Brain microvascular endothelial cell (primary cell): ENCODE measurements at places on chromosomes 1 and 21.

DNA sequence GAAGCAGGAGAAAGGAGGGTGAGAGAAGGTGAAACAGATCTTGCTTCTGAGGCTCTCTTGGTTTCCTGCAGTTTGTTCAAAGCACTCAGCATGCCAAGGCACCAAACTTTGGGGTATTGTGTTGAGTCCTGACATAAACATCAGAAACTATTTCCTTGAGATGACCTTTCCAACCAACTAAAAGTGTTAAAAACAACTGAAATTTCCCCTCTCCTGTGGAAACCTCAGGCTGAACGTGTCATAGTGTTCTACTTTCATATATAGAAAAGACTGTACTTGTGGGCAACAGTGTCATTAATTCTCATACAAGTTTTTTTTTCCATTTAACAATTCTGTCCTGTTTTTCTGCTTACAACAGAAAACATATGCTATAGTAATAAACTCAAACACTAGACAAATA lies 6.3 kb upstream of the LYST start:
- no peak for DNase-seq

DNA sequence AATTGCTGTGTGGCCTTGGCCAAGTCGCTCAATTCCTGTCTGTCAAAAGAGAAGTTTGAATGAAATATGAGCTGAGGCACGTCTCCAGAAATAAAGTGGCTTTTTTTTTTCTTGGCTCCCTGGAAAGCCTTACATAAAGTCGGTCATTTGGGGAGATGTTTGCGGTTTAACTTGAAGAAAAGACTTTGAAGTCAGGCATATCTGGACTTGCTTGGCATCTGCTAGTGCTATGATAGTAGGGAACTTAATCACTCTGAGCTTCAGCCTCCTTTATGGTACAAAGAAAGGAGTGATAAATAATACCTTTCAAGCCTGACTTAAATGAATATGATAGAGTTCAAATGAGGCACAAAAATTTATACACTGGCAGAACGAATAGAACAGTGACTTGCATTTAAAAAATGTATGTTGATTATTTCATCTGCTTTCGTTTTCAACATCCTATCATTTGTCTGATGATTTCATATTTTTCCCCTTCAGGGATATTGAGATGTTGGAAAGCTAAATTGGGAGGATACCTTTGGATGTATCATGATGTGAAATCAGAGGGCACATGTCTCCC lies 60.2 kb downstream of the FASLG start:
- DNase-seq = no peak

DNA sequence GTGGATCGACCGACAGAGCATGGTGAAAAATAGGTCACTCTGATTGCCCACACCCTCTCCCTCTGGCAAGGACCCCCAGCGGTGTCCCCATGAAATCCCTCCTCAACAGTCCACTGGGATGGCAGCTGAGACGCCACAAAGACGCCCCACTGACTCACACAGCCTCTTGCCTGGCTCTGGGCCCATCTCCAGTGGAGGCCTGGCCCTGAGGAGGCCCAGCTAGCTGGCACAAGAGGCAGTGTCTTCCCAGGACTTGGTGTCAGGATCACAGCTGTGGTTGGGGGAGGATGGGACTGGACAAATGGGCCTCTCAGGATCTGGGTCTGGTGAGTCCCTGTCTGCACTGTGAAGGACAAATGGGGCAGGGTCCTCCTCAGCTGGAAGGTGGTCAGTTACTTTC lies 4.6 kb downstream of the ALX3 start:
- no peak for DNase-seq

- DNase-seq = no peak
These were observed 7.3 kb upstream of the UMODL1 start for GRCh38 chr21:42063571-42064521.

DNA sequence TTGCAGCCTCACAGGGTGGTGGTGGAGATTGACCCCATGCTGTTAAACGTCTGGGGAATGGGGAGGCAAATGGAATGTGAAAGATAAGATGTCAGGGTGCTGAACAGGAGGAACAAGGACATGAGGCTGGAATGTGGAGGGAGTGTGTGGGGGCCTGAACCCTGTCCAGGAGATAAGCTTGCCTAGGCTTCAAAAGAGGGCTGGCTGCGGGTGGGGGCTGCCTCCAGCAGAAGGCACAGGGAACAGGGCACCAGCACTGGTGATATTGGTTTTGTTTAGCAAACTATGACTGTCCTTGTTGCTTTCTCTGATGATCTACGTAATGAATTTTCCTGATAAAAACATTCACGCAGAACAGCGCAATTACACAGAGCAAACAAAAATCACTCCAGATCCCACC lies 52.4 kb upstream of the LRP8 start:
- DNase-seq = no peak

DNA sequence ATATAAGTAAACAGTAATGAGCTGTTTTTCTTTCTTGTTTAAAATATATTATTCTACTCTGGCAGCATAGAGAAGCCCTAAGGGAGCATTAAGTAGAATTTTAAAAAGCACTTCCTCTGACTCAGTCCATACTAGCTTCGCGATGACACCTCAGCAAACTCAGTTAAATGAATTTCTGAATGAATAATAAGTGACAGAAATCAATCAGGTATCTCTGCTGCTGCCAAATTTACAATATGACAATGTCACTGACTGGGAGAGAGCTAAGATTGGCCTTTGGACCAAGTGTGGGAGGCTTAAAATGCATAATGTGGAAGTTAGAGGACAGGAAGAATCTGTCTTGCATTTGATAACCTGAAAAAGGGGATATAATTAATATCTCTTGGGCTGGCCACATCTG lies 296.1 kb downstream of the HHIPL2 start:
- no peak for DNase-seq

DNA sequence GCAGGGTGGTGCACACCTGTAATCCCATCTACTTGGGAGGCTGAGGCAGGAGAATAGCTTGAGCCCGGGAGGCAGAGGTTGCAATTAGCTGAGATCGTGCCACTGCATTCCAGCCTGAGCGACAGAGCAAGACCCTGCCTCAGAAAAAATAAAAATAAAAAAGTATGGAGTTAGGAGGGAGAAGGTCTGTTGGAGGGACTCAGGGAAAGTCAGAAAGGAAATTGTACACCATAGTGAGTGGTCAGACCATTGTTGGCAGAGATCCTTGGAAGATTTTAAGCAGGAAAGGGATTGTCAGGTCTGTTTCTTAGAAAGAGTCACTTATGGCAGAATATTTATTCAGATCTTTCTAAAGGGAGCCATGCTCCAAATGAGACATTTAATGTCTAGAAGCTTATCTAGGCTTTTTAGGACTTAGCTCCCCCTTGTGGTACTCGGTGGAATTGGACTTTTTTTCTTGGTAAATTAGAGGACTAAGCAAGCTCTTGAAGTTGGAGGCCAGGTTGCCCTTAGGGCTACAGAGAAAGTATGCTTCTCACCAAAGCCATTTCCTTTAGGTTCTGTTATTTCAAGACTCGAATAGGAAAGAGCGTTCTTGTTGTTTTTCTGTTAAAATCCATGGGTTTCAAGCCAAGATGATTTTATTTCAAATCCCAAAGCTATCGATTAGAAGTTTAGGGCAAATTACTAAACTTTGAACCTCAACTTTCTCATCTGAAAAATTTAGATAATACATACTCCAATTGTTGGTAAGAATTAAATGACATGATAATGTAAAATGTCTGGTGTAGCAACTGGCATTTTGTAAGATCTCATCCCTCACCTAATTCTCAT lies 16.5 kb downstream of the MIA3 start:
- DNase-seq = peak; percentile 91

GRCh38 chr1:178632653-178633052 lies 92.4 kb upstream of the RALGPS2 start:
- DNase-seq = no peak

DNA sequence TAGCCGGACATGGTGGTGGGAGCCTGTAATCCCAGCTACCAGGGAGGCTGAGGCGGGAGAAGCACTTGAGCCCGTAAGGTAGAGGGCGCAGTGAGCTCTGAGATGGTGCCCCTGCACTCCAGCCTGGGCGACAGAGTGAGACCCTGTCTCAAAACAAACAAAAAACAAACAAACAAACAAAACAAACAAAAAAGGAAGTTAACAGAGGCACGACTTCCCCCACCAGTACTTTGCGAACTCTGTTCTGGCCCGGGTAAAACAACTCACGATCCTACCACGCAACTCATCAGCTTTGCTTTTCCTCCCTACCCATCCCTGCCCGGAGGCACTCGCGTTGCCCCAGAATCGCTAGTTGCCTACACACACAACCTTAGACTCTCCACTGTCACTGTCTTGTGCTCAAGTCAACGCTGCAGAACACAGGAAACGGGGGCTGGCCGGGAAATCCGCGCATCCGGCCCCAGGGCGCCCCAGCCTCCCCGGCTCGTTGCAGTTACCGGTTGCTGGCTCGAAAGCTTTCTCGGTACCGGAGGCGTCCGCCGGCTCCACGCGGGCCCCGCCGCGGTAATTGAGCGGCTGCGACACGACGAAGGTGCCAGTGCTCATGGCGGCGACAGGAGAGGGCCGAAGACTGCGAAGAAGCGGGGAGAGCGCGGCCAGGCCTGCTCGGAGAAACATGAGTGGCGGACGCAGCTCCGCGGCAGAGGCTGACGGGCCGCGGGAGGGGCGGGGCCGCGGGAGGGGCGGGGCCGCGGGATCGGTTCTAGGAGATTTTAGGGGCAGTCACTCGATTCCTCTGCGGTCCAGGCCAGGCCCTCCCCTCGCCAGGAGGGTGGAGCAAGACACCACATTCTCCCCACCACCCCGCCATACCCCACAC lies at the start of gene ALDH9A1:
ALDH9A1 (minus strand) TSS at position 682 of the 880 bp plus-strand sequence; CDS start at position 678, 4 bp downstream.
- DNase-seq = peak; percentile 79

DNA sequence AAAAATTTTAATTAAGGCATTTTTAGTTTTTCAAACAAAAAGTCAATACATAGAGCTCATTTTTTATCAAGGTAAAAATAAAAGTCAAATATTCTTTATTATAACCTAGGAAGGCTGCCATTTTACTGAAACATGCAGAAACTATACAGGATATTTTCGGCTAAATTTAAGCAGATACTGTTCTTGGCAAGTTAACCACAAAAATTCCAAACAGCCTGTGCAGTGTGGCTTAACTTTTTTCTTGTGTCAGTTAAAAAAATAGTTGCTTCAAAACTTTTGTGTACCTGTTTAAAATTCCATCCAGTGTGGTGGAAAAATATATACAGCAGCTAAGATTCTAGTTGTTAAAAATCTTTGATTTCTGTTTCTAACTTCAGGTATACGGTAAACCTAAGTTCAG lies 135.0 kb downstream of the ATP5PO start:
- no peak for DNase-seq

DNA sequence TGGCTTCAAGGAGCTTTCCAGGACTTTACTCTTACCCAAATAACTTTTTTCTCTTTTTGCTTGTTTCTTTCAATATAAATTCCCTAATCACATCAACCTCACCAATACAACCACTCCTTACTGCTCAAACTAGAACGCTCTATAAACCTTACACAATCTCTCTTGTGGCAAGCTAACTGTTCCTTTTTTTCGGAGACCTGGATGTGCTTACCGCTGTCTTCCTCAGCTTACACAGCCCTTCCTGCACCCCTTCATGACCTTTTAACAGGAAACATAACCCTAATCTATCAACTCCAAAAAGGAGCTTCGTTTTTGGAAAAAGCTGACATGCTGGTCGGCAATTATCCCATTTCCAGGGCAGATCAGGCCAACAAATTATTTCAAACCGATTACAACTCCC lies 24.1 kb upstream of the SLC2A5 start:
- no peak for DNase-seq

DNA sequence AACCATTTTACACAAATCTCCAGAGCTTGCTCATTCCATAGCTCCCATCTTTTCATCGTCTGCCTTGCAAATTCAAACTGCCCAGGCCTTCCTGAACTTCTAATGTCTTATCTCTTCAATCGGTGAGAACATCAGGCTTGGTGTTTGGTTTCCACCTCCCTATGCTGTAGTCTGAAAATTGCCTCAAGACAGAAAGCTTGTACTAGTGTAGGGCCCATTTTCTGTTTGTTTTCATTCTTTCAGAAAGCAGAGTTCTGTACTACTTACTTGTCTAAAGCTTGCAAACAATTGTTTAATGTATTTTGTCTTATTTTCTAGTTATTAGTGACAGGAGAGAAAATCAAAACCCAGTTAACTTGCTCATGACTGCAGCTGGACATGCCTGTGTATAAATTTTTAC lies 16.8 kb downstream of the HOOK1 start:
- DNase-seq = no peak

DNA sequence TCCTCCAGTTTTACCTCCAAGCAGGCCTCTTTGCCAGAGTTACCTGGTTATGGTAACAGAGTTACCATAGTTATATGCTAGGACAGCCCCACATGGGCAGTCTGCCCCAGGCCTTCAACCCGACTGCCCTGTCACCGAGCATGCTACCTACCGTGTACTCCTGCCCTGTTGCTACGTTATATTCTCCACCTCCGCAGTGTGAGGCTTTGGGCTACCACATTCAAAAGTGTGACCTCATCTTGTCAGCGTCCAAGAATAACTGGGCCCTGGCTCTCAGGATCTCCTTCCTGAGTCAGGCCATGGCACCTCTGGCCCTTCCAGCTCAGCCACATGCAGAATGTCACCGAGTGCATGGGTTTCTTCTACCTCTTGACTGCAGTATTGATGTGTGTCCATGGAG lies 8.9 kb downstream of the MAPKAPK2 start:
- peak; percentile 64 for DNase-seq

GRCh38 chr1:105317976-105318375 lies 1568.3 kb downstream of the AMY1C start:
- no peak for DNase-seq

DNA sequence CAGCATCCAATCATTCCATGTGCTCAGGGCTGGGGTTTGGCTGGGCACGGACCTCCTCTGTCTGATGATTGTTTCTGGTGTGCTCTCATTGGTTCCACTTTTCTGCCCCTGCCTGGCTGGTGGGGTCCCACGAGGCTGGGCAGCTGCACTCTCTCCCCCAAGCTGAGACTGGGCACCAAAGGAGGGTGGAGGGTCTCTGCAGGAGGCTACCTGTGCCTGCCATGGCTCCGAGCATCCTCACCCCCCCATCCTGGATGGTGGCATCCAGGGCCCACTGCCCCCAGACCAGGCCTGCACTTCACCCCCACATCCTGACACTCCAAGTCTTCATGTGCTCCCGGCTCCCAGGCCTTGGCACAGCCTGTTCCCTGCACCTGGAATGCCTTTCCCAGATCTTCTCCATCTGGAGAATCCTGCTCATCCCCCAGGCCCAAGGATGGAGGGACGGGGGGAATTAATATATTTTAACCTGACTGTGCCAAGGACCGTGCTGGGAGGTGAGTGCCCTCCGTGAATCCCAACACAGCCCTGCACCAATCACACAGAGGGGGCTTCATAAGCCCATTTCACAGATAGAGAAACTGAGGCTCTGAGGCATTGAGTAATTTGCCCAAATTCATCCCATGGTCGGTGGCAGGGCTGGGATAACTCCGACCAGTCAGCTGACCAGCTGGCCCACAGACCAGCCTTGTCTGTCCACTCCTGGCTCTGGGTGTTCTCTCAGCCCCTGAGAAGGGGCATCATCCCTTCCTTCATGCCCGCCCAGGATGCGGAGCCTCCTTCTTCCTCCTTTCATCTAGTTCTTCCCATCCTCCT lies 403.4 kb downstream of the MATN1 start:
- DNase-seq = no peak
